ENCODE measurements at places on chromosomes 6 and 20.
A peak's percentile ranks its signal among the peaks of the same experiment; 100 is the strongest.

- no peak for DNase-seq
These were observed 8.1 kb upstream of the FAM50B start for GRCh38 chr6:3841066-3841454.

DNA sequence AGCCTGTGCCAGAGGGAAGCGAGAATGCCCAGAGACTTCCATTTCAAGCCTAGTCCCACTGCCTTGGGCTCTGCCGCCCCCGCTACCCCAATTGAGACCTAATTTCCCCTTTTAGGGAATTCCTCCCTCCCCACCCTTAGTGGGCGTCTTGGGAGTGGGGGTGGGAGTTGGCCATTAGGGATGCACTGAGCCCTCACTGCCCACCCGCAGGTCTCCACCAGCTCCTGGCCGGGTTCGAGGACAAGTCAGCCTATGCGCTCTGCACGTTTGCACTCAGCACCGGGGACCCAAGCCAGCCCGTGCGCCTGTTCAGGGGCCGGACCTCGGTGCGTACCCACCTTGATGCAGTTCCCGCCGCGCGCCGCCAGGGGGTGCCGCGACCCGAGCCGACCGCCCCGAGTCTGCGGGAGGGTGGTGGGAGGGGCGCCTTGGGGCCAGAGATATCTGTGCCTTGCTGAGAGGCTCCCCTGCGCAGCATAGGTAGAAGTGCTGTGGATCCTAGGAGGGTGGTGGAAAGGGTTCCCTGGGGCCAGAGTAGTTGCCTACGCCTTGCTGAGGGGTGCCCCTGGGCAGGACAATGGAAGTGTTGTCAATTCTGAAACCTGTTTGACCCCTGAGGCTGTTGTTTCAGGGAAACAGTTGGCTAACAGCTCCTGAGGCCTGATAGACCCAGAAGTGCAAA is 9.2 kb downstream of the ITPA start:
- no peak for DNase-seq

DNA sequence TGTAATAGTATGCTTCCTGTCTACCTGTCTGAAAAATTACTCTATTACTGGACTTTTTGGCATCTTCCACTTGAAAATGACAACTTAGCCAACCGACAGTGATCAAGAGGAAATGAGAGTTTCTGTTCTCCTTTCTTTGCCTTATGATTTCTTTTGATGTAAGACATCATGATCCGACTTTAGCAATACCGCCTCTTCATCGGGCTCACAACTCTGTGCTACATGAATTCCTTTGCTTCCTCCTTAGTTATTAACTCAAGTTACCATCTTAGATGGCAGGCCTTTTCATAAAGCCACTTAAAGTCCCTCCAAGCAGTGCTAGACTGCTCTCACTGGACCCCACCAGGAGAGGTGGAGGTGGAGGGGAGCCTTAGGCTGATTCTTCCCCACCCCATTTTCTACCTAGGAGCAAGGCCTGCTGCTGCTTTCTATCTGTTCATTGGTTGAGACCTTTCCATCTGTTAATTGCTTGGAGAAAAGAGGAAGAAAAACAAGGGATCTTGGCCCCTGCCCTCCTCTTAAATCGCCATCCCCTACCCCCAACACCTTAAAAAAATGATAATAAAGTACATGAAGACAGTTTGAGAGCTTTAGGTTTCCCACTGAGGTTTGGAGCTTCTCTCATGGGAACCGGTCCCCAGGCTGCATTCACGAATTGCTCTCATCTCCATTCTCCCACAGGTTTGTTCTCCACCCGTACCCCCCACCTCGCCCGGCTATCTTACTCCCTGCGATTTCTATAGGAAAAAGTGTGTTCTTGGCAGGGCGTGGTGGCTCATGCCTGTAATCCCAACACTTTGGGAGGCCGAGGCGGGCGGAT is 21.6 kb upstream of the MCM3 start:
- DNase-seq, result no peak

DNA sequence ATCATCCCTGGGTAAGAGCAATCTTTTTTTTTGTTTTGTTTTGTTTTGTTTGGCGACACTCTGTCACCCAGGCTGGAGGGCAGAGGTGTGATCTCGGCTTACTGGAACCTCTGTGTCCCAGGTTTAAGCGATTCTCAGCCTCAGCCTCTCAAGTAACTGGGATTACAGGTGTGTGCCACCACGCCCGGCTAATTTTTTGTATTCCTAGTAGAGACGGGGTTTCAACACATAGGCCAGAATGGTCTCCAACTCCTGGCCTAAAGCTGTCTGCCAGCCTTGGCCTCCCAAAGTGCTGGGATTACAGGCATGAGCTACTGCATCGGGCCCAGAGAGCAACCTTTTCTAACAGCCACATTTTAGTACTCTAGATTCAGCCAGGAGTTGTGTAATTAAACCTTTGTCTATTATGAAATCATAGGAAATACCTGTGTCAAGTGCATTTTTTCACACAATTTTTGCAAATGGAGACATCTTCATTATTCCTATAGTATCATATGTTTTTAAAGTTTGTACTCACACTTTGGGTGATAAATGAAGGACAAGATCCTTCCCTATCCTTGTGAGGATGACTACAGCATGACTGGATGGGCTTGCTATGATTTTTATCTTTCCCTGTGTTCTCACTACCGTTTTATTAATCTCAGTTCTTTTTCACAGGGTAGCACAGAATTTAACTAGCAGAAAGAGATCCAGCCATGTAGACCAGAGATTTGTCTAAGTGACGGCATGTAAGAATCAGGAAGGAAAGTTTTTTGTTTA is 82.6 kb downstream of the OR2B2 start:
- DNase-seq, result no peak

DNA sequence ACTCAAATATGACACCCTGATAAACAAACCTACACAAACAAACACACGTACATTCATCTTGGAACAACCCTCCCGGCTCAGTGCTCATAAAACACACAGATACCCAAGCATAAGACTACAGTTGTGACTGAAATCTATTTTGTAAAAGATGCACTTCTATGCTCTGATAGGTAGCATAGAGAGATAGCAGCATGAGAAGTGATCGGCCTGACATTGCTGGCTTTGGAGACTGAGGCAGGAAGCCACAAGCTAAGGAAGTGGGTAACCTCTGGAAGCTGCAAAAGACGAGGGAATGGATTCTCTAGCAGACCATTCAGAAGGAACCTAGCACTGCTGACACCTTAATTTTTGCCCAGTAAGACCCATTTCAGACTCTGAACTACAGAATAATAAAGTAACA is 1.6 kb upstream of the RNF39 start:
- DNase-seq, result no peak

GRCh38 chr20:4813863-4814695 is 92.4 kb downstream of the PRND start:
- no peak for DNase-seq

GRCh38 chr6:42257614-42258013 is 40.0 kb upstream of the MRPS10 start:
- DNase-seq, result no peak

- DNase-seq, result no peak
These were observed 31.3 kb upstream of the MRGBP start for GRCh38 chr20:62765021-62765420.

GRCh38 chr6:45072673-45073072 is 255.5 kb upstream of the RUNX2 start:
- DNase-seq, result no peak

DNA sequence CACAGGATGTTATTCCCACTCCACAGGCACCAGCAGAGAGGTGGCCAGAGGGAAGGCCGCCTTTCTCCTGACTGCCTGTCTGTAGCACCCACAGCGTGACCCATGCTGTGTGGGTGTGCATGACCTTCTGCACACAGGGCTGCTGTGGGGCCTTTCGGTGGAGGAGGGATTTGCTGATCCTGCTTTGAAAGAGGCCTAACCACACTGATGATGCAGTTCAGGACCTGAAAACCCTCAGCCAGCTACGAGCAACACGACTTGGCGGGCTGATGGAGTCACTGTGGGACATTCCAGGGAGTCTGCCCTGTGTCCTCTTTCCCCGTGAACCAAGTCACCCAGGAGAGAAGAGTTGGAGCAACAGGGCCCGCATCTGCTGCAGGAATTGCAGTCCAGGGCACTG is 49.1 kb downstream of the SYTL3 start:
- no peak for DNase-seq

GRCh38 chr6:16334671-16335070 is 96.3 kb downstream of the GMPR start:
- peak; percentile 33 for DNase-seq

GRCh38 chr6:6516666-6517458 is 71.7 kb upstream of the LY86 start:
- no peak for DNase-seq

- DNase-seq, result no peak
These were observed 21.1 kb upstream of the TRIM26 start for GRCh38 chr6:30234356-30234755.

DNA sequence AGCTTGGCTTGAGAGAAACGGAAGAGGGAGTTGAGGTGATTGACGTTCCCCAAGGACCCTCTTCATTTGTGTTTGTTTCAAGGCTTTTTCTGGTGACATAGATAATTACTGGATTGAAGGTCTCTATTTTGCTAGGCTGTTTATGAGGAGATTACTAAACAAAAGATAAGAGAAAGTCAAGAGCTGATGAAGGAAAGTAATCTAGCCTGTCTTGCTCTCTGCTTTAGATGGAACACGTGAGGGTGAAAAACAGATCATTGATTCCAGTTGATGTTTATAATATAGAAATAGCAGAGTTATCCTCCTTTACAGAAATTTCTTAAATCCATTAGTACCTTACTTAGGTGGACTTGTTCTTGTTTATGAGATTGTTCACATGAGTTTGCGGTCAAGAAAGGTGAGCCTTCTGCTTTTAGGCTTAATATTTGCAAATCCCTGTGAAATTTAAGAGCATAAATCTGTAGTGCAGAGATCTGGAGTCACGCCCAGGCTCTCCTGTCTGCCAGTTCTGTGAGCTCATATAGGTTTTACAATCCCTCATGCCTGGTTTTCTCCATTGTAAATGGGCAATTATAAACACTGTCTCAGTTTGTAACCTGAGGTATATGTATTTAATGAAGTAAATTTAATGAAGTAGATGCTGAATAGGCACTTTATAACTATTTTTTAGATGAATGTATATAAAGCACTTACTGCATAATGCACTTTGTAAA is 272.8 kb downstream of the NKAIN2 start:
- no peak for DNase-seq

GRCh38 chr20:37777988-37778659 is 84.3 kb downstream of the CTNNBL1 start:
- DNase-seq, result no peak

DNA sequence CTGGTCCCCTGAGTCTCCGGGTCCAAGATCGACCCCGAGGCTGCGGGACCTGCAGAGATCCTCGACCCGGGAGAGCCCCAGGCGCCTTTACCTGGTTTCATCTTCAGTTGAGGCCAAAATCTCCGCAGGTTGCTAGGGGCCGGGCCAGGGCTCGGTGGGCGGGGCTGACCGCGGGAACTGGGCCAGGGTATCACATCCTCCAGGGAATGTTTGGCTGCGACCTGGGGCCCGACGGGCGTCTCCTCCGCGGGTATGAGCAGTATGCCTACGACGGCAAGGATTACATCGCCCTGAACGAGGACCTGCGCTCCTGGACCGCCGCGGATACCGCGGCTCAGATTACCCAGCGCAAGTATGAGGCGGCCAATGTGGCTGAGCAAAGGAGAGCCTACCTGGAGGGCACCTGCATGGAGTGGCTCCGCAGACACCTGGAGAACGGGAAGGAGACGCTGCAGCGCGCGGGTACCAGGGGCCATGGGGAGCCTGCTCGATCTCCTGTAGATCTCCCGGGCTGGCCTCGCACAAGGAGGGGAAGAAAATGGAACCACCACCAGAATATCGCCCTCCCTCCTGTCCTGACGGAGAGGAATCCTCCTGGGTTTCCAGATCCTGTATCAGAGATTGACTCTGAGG is 53.8 kb upstream of the POLR1H start:
- DNase-seq, result no peak

DNA sequence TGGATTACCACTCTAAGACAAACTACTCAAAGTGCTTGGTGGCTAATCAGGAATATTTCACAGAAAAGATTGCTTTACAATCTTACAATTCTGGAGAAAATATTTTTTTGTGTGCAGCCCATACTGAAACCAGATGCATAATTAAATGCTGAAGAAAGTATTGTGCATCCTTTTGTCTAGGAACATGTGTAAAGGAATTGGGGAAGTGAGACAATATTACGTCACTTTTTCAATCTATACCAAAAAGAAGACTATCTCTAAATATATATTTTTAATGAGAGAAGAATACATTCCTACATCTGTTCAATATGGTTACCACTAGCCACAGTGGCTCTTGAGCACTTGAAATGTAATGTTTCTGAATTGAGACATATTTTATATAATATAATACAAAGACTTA is 992.5 kb upstream of the ADGRB3 start:
- DNase-seq, result no peak

DNA sequence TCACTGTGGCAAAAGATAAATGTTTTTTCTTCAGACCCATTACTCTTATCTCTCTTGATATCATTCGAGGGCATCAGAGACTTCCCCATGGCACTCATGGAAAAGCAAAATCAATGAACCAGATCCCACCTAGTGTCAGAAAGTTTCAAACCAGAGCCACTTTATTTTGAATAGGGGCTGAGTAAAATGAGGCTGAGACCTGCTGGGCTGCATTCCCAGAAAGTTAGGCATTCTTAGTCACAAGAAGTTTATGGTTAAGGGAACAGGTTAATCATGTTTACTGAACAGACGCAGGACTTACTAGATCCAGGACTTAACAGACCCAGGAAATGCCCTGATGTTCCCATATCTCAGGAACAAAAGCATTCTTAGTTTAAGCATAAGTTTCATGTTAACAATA is 369.9 kb downstream of the BTBD3 start:
- DNase-seq, result no peak

All from GOT3 (cell line).